ENCODE measurements at places on chromosomes 5 and 9.

- no peak for DNase-seq
Observed at GRCh38 chr5:2840372-2840915, 89.0 kb upstream of the IRX2 start.

DNA sequence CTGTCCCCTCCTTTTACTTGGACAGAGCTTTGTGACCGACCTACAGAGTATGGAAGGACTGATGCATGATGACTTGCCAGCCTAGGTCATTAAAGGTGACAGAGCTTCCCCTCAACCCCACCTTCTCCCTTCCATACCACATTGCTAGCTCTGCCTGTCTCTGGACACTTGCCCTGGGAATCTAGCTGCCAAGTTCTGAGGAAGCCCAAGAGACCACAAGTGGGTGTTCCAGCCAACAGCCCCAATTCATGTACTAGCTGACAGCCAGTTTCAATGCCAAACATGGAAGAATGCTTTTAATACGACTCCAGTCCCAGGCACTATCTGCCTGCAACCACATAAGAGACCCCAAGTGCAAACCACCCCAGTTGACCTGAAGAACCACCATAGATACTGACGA, 477.1 kb downstream of the SPOCK1 start:
- DNase-seq, result no peak

DNA sequence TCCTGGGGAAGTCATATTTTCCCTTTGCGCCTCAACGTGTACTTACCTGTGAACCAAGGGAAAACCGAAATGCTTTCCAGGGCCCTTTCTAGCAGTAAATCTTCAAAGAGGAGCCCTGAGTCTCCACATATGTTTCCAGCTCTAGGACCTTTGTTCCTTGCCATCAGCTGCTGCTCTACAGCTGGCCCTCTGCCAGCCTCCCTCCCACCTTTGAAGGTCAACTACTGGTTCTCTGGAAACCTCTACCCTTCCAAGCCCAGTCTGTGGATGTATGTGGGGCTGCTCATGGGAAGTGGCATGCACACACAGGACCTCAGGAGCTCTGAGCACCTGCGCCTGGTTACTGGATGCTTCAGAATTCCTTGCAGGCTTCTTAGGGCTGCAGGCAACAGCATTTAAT, 117.2 kb downstream of the PSD2 start:
- DNase-seq, result no peak

- DNase-seq, result peak; percentile 90
Observed at GRCh38 chr9:81671880-81672280, 17.5 kb downstream of the TLE1 start.

DNA sequence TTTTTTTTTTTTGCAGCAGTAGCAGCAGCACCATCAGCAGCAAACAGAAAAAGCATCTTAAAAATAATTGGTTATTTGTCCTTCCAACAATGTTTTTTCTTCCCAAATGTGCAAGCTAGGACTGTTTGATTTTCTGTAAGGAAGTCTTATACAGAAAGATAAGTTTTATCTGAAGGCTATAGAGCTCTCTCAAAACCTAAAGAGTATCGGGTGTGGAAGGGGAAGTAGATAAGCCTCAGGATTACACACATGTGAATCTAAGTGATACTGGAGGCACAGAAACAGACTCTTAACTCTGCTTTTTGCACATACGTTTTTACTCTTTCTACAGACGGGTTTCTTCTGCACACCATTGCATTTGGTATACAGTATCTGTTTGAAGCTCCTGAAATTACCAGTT, 184.4 kb upstream of the FTMT start:
- DNase-seq, result no peak

DNA sequence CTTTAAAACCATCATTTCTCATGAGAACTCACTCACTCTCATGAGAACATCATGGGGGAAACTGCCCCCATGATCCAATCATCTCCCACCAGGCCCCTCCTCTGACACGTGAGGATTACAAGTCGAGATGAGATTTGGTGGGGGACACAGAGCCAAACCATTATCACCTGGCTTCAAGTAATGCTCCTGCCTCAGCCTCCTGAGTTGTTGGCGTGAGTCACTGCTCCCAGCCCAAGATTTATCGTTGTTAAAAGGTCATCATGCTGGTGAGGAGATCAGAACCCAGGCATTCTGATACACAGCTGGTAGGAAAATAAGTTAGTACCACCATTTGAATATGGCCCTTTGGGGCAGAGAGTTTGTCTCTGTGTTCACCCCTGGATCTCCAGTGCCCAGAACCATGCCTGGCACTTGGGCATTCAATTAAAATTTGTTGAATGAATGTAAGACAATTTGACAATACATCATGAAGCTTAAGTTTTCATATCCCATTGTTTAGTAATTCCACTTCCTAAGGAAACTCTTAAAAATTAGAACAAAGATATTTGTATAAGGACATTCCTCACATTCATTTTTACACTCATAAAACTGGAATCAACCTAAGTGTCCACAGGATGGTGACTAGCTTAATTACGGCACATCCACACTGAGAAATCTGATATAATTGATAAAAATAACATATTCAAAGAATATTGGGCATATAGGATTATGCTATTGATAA, 58.0 kb upstream of the COL15A1 start:
- no peak for DNase-seq

DNA sequence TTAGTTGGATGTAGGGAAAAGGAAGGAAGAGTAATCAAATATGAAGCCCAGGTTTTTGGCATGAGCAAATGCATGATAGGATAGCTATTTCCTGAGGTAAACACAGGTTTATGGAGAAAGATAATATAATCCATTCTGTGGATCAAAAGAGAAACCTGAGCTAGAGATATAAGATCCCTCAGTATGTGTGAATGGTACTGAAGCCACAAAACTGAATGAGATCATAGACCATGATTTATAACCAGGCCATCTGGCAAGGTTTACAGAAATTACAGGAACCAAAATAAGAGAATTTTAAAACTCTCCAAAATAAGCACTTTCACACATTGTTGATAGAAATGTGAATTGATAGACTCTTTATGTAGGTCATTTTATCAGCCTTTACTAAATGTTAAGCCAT, 28.7 kb upstream of the ECM2 start:
- no peak for DNase-seq

Measured in coronary artery (tissue), 2 donors.